ENCODE measurements at places on chromosomes 16 and 17. TPM values are rescaled to one million over a fixed set of nuclear protein-coding genes. Genes with fewer than 3 reads are reported as not detected.

Gene GNG13
- total RNA-seq: not detected

Gene AANAT
- not detected for total RNA-seq

Gene BRICD5
- 21.6 TPM for total RNA-seq

Gene CCL5
- not detected for total RNA-seq

Gene TMEM204
- 50.0 TPM for total RNA-seq

Gene TP53TG3C
- 1.8 TPM for total RNA-seq

Gene TSPAN10
- 0.22 TPM for total RNA-seq

Gene SRCIN1
- total RNA-seq: 5.4 TPM

Gene MGAT5B
- 1.1 TPM for total RNA-seq

Gene RPRML
- not detected for total RNA-seq

- DNase-seq: no peak
- H3K4me1 ChIP-seq: peaks cover 4% of the 10 kb centered on the region
- H3K36me3 ChIP-seq: no peaks in the 10 kb centered on the region
- H3K4me3 ChIP-seq: peak within 1 kb of the TSS; percentile 13
- peaks cover 92% of the 10 kb centered on the region for H3K27me3 ChIP-seq
These were observed at the start of gene UTS2R for GRCh38 chr17:82371333-82372248. TSS of gene UTS2R (plus strand) at chr17:82371765. CDS start at chr17:82374325, 2,560 bp downstream.

GRCh38 chr17:44254361-44255095 lies 13.4 kb downstream of the SLC4A1 start:
- no peaks in the 10 kb centered on the region for H3K36me3 ChIP-seq
- no peak overlapping the region for H3K4me3 ChIP-seq
- DNase-seq: no peak
- H3K4me1 ChIP-seq: no peaks in the 10 kb centered on the region
- peaks cover 6% of the 10 kb centered on the region for H3K27me3 ChIP-seq
- H3K27ac ChIP-seq: no peak overlapping the region

GRCh38 chr17:4678448-4679026 lies 25.4 kb downstream of the PELP1 start:
- DNase-seq: no peak
- H3K36me3 ChIP-seq: peaks cover 93% of the 10 kb centered on the region
- no peak overlapping the region for H3K4me3 ChIP-seq
- H3K4me1 ChIP-seq: no peaks in the 10 kb centered on the region
- H3K27ac ChIP-seq: no peak overlapping the region

DNA sequence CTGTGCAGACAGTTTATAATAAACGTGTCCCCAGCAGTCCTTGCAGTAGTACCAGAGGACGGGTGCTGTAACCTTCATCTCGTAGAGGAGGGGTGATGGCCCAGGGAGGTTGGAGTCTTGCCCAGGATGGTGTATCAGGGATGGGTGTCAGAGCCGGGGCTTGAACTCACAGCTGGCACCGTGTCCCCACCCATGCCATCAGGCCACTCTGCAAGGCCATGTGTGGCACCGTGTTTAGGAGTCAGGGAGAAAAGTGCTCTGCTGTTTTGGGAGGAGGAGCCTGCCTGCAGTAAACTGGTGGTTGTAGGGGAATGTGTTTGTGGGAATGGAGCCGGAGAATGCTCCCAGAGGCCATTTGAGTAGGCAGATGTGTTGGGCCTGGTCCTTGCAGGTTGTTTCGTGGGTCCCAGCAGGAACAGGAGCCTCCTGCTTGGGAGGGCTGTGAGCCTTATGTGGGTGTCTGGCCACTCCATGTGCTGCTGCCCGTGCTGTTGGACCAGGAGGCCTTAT lies 1.7 kb downstream of the ADORA2B start:
- no peaks in the 10 kb centered on the region for H3K27me3 ChIP-seq
- H3K36me3 ChIP-seq: no peaks in the 10 kb centered on the region
- H3K27ac ChIP-seq: no peak overlapping the region

DNA sequence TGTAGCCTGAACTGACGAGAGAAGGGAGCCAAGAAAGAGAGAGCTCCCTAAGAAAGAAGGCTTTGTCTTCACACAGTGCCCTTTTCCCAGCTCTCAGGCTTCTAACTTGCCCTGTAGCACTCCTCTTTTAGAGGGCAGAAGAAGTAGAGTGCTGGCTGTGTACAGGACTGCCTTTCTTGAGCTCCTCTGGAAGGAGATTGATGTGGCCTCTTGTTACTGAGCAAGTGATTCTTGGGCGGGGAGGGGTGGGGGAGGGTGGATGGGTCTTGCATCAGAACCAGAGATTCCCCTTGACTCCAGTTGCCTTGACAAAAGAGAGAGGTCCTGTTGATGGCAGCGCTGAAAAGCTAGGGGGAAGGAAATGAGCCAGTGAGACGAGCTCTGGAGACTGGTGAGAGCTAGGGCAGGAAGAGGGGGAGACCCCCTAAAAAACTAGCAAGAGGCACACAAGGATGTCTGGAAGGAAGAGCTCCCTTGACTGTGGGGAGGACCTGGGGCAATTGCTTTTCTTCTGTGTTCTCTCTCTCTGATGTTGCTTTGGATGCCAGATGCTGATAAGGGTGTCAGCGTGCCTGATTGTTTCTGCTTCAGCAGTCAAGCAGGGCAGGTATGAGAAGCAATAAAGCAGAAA lies 18.4 kb downstream of the GPR179 start:
- H3K4me1 ChIP-seq: peaks cover 14% of the 10 kb centered on the region
- peaks cover 8% of the 10 kb centered on the region for H3K36me3 ChIP-seq
- H3K4me3 ChIP-seq: no peak overlapping the region
- no peak for DNase-seq

DNA sequence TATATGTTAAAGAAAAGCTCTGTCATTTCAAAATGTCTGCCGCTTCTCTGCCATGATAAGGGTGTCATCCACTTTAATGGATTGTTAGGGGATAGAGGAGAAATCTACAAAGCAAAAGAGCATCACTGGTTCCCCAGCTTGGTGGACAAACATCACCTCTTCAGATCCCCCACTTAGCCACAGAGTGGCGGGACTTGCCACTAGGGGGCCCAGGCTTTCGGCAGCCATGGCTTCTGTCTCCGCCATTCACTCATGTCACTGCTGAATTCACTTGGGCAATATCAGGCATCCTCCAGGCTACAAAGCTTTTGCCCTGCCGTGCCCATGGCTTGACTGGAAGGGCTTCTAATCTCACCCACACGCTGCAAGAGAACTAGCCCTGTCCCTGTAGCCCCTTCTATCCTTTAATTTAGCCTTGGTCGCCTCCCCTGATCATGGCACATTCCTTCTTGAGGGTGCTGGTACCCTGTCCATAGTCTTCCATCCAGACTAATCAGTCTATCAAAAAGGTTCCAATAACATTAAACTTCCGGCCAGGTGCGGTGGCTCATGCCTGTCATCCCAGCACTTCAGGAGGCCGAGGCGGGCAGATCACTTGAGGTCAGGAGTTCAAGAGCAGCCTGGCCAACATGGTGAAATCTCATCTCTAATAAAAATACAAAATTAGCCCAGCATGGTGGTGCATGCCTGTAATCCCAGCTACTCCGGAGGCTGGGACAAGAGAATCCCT lies 34.7 kb downstream of the SBK1 start:
- H3K36me3 ChIP-seq: no peaks in the 10 kb centered on the region
- H3K4me3 ChIP-seq: no peak overlapping the region
- no peak overlapping the region for H3K27ac ChIP-seq
- no peaks in the 10 kb centered on the region for H3K4me1 ChIP-seq
- no peaks in the 10 kb centered on the region for H3K27me3 ChIP-seq

DNA sequence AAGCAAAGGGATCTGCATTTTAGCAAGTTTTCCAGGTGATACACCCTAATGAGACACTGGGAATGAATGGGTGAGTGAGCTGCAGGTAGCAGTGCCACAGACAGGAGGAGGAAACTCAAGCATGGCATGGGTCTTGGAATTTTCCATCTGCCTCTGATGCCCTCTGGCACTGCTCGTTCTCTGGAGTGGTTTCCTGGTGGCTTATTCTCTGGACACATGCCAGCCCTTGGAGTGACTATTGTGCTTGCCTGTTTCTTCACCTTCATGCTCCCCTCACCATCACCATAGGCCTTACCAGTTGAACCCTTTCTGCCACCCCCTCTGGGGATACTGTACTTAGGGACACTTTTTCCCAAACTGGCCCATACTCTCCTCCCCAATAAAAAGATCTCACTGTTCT lies 1.6 kb downstream of the COASY start:
- DNase-seq: no peak
- H3K4me3 ChIP-seq: peak overlapping the region; percentile 77

GRCh38 chr17:67375716-67376115 lies 1.4 kb upstream of the PITPNC1 start:
- H3K27me3 ChIP-seq: no peaks in the 10 kb centered on the region
- H3K36me3 ChIP-seq: no peaks in the 10 kb centered on the region
- H3K27ac ChIP-seq: no peak overlapping the region
- DNase-seq: no peak
- H3K4me3 ChIP-seq: no peak overlapping the region

GRCh38 chr17:54898576-54898975 lies 2.1 kb upstream of the TOM1L1 start:
- no peak overlapping the region for H3K27ac ChIP-seq
- no peak for DNase-seq
- H3K4me3 ChIP-seq: no peak overlapping the region
- peaks cover 21% of the 10 kb centered on the region for H3K4me1 ChIP-seq
- H3K27me3 ChIP-seq: peaks cover 5% of the 10 kb centered on the region
- no peaks in the 10 kb centered on the region for H3K36me3 ChIP-seq

- peaks cover 19% of the 10 kb centered on the region for H3K4me1 ChIP-seq
- H3K36me3 ChIP-seq: no peaks in the 10 kb centered on the region
- no peak overlapping the region for H3K4me3 ChIP-seq
These were observed 100.7 kb downstream of the OR1D5 start for GRCh38 chr17:2962729-2963128.

GRCh38 chr16:27152121-27152520 lies 51.2 kb upstream of the KDM8 start:
- no peak overlapping the region for H3K27ac ChIP-seq
- H3K4me1 ChIP-seq: no peaks in the 10 kb centered on the region
- DNase-seq: no peak
- H3K27me3 ChIP-seq: no peaks in the 10 kb centered on the region

- H3K36me3 ChIP-seq: no peaks in the 10 kb centered on the region
- H3K4me1 ChIP-seq: peaks cover 49% of the 10 kb centered on the region
- peak; percentile 88 for DNase-seq
- no peaks in the 10 kb centered on the region for H3K27me3 ChIP-seq
- no peak overlapping the region for H3K27ac ChIP-seq
These were observed 5.8 kb upstream of the C17orf99 start for GRCh38 chr17:78140169-78141051.

GRCh38 chr16:80122115-80122514 lies 418.7 kb upstream of the DYNLRB2 start:
- H3K27me3 ChIP-seq: no peaks in the 10 kb centered on the region
- DNase-seq: peak; percentile 17
- no peak overlapping the region for H3K4me3 ChIP-seq
- H3K36me3 ChIP-seq: no peaks in the 10 kb centered on the region
- H3K4me1 ChIP-seq: no peaks in the 10 kb centered on the region

- DNase-seq: no peak
- no peaks in the 10 kb centered on the region for H3K36me3 ChIP-seq
- no peaks in the 10 kb centered on the region for H3K27me3 ChIP-seq
- H3K4me3 ChIP-seq: no peak overlapping the region
These were observed 299.3 kb upstream of the XYLT1 start for GRCh38 chr16:17770104-17770503.

GRCh38 chr17:4542003-4542725 lies 13.0 kb downstream of the MYBBP1A start:
- H3K4me1 ChIP-seq: peaks cover 8% of the 10 kb centered on the region
- peaks cover 5% of the 10 kb centered on the region for H3K36me3 ChIP-seq
- no peak overlapping the region for H3K4me3 ChIP-seq
- no peak for DNase-seq

DNA sequence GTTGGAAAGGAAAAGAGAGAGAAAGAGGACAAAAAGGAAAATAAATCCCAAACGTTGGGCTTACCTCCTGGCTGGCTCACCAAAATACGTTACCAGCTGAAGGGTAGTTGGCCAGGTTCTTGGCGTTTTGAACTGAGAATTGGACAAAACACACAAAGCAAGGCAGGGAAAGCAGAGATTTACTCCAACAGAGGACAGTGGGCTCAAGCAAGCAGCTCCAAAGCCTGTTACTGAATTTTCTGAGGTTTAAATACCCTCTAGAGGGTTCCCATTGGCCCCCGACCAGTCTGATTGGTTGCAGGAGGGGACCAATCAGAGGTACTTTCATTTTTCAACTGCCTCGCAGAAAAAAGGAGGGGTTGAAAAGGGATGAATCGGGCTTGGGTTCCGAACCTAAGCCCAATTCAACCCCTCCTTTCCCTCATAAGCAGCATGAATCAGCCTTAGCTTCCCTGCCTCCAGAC lies 55.6 kb upstream of the ALOX12 start:
- no peak overlapping the region for H3K4me3 ChIP-seq

GRCh38 chr17:80283116-80283852 lies 22.6 kb downstream of the RNF213 start:
- H3K27me3 ChIP-seq: no peaks in the 10 kb centered on the region
- no peak overlapping the region for H3K4me3 ChIP-seq
- peaks cover 5% of the 10 kb centered on the region for H3K36me3 ChIP-seq
- peaks cover 19% of the 10 kb centered on the region for H3K4me1 ChIP-seq

DNA sequence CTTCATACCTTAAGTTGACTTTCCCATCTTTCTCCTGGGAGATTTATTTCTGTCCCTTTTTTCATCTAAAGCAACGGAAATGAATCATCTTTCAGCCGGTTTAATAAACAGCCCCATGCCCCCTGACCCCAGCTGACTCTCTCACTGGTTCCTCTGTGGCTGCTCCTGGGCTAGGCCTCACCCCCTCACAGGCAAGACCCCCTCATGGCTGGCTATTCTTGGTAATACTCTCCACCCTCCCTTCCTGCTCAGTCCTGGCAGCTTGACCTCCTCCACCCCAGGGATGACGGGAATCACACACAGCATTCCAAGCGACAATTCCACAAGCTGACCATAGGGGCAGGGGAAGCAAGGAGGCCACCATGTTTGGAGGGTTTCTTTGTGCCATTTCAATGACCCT lies 1.5 kb upstream of the ADAP2 start:
- DNase-seq: no peak
- H3K27me3 ChIP-seq: no peaks in the 10 kb centered on the region
- peaks cover 9% of the 10 kb centered on the region for H3K4me1 ChIP-seq
- H3K4me3 ChIP-seq: no peak overlapping the region
- no peaks in the 10 kb centered on the region for H3K36me3 ChIP-seq
- no peak overlapping the region for H3K27ac ChIP-seq

- no peak overlapping the region for H3K4me3 ChIP-seq
- H3K27me3 ChIP-seq: no peaks in the 10 kb centered on the region
- no peak for DNase-seq
- peaks cover 4% of the 10 kb centered on the region for H3K4me1 ChIP-seq
- no peak overlapping the region for H3K27ac ChIP-seq
- H3K36me3 ChIP-seq: no peaks in the 10 kb centered on the region
These were observed 30.7 kb downstream of the MYH3 start for GRCh38 chr17:10626390-10626789.
